Foreskin fibroblast (primary cell): ENCODE measurements at places on chromosomes 2 and 18.

DNA sequence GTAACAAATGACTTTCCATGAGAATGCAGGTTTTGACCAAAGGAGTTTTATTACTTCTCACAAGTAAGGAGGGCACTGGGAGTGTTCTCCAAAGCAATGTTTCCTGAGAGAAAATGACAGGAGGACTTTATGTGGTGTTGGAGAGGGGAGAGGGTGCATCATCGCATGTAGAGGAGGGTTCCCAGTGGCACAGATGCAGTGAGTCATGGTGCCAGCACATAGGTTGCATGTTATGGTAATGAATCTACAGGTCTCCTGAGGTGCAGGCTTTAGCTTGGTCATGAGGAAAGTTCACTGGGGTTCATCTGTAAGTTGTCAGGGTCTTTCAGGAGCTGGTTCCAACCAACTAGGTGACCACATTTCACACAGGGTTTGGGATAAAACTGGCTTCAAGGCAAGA, 30.4 kb downstream of the NAT8 start:
- peak; percentile 18 for DNase-seq

DNA sequence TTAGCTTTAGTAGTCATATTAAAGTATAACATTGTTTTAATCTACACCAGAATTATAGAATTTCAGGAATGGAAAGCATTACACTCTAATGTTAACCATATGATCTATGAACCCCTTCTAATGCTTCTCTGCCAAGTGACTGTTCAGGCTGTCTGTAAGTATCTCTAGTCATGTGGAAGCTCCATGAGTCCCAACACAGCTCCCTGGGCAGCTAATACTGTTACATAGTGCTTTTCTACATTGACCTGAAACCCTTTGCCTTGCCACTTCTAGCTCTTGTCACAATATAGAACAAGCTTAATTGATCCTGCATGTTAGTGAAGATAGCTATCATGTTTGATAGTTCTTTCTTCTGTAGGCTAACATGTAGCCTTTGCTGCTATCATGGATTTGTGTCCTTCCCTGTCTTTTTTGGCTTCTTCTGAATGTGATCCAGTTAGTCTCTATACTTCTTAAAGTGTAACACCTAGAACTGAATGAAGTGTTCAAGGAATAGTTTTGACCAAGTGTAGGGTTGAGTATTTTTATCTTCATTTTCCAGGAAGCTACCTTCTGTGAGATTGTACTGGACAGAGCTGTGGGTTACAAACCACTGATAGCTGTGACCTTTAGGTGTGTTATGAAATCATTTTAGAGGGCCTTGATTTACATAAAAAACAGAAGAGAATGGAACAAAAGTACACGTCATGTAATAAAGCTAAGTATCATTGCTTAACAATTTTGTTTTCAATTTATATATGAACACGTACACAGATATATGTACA, 23.7 kb downstream of the BABAM2 start:
- DNase-seq, result peak; percentile 12

GRCh38 chr2:26223018-26223417, 21.4 kb downstream of the HADHA start:
- no peak for DNase-seq

GRCh38 chr2:134244086-134244485, 9.8 kb upstream of the MGAT5 start:
- peak; percentile 50 for DNase-seq

DNA sequence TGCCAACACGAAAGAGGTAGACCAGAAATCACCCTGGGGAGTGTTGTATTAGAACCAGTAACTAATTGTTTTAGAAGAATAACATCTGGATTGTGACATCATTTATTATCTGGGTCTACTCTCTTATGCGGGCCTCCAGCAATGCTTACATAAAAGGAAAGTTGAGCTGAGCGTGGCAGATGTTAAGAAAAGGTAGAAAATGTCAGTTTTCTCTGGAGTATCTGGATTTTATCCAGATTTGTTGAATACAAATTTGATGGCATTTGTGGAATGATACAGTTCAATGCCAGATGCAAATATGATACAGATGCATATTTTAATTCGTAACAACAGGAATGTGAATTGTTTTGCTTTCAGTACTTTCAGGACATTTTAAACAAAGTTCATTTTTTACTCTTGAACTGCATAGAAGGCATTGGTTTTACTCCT, 90.3 kb downstream of the PRPF40A start:
- no peak for DNase-seq

DNA sequence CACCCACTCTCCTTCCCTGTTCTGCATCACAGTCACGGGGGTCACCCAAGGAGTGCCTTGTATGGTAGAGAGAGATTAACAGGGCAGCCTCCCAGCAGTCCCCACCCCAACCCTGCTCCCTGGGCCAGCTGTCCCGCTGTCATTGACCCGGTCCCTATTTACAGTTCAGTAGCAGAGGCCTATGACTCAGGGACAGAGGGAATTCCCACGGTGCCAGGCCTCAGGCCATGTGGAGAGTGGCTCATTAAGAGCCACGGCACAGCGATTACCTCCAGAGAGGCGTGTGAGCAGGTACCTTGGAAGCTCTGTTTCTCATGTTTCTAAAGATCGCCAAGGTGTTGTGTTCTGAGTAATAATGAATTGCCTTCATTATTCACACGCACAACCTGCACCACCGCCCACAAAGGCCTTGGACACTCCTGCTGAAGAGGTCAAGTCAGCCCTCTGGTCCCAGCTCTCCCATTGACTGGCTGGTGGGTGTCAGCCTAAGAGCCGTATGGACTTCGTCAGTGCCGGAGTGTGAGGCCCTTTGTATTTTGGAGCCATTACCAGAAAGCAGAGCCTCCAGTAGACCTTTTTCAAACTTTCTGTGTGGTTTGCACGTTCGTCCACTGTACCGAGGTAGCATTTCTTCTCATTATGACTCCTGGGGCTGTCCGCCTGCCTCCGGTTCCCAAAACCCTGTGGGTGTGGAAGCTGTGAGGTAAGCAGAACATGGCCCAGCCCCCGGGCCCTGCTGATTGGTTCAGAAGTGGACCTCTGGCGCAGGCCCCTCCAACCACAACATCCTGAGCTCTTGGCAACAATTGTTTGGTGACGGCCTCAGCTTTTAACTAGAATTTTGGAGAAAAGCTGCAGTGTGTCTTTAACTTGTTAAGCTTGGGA, 47.0 kb downstream of the SERTAD2 start:
- peak; percentile 41 for DNase-seq

DNA sequence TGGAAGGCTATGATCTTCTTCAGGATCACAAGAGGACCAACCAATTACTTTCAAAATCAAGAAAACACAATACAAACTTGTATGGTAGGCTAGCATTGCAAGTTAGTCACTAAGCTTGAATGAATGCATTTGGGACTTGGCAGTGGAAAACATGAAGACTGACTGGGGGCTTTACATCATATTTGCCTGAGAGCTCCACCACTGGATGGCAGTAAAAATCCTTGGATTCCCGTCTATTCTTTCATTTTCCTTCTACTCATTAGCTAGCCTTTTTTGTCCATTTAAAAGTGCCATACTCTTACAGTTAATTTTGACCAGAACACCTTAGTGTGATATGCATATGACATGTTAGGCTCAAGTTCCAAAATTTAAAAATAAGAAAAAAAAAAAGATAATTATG, 63.5 kb upstream of the RASGRP3 start:
- no peak for DNase-seq

DNA sequence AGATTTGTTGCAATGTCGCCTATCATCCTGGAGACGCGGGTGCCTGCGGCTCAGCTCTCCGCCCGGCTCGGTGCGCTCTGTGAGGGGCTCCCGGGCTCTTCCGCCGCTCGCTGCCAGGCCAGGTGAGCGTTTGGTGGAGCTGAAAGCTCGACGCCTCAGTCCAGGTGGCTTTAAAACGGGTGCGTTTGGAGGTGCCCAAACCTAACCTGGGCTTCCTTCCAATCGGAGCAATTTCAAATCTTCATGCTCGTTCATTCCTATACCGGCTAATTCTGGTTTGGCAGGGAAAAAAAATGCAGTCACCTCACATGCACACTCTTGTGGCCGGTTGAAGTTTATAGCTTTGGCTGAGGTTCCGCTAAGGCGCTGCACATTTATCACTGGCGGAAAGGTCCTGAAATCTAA, at the start of gene SLC16A14:
Gene SLC16A14, minus strand, starts transcription at position 274 of the 405 bp plus-strand sequence. CDS start 9,572 bp downstream, outside the sequence.
- DNase-seq, result peak; percentile 28

DNA sequence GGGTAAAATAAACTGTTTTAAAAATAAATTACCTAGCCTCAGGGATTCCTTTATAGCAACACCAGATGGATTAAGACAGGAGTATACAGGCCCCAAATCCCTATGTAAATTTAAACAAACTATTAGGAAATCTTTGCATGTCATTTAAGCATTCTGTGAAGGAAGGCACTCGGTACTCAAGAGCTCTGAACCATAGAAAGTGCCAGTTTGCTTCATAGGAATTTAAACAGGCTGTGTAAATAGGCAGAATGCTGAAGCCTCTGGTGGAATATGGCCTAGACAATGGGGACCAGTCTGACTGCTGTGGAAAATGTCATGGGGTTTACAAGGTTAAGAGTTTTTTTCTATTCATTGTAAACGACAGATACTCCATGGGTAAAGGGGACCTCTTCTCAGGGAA, 377.4 kb downstream of the DLGAP1 start:
- DNase-seq, result no peak

DNA sequence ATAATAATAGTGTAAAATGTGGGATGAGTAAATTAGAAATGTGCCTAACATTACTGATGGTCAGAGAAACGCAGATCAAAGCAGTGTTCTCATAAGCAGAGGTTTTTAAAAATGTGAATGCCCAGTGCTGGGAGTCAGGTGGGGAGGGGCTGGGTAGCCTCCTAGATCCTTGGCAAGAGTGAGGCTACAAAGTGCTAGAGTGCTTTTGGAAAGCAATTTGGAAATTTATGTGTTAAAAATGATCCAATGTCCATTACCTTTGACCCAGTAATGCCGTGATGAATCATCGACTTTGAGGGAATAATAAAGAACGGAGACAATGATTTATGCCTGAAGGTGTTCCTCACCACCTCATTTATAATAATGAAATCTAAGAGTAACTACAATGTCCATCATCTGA, 44.9 kb upstream of the TWIST2 start:
- peak; percentile 25 for DNase-seq

GRCh38 chr2:230821261-230821990, 43.3 kb upstream of the ITM2C start:
- peak; percentile 14 for DNase-seq
